Stimulated activated CD4-positive, alpha-beta T cell treated with anti-CD3 and anti-CD28 coated beads, Interleukin-1b, Interleukin-23, amount 100 ng/mL, for 1 hour (primary cell): ENCODE measurements at places on chromosomes 12 and 14.

DNA sequence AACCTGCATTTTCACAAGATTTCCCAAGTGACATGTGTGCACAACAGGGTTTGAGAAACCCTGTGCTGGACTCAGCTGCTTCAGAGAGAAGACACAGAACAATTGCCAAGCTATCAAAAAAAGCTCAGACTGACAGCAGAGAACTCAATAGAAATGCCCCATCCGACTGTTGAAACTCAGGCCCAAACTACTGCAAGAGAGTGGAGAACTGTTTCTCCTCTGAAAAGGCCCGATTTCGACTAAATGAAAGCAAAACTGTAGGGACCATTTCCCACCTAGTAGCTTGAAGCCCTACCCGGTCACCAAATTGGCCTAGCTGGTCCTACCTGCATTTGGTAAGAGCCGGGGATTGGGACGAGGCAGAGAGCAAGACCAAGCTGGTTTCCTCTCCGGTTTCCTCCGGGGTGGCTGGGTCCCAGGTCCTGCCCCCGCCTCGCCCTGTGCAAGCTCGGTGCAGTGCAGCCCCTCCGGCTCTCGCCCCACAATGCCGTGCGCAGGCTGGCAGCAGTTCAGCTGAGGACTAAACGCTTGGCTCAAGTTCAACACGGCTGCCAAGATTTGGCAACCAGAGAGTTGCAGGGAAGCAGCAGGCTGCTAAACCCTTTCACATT lies 1180.6 kb downstream of the VRK1 start:
- DNase-seq: peak; percentile 37

GRCh38 chr12:52713960-52714886 lies 10.9 kb upstream of the KRT77 start:
- no peak for DNase-seq

DNA sequence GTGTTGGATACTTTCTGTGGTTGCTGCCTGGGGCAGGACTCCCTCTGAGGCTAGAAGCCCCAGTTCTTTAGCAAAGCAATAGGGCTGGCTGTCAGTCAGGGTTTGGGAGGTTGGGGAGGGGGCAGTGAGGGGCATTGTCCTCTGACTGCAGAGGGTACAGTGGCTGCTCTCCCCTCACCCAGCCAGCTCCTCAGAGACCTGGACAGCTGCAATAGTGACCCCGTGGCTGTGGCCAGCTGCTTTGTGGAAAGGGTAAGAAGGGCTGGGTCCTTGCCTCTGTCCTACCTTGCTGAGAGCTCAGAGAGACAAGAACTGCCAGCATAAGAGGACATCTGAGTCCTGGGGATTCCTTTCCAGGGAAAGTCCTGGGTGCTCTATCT lies 25.8 kb downstream of the PLEKHG3 start:
- no peak for DNase-seq

GRCh38 chr12:7339675-7340074 lies 35.8 kb downstream of the ACSM4 start:
- no peak for DNase-seq

DNA sequence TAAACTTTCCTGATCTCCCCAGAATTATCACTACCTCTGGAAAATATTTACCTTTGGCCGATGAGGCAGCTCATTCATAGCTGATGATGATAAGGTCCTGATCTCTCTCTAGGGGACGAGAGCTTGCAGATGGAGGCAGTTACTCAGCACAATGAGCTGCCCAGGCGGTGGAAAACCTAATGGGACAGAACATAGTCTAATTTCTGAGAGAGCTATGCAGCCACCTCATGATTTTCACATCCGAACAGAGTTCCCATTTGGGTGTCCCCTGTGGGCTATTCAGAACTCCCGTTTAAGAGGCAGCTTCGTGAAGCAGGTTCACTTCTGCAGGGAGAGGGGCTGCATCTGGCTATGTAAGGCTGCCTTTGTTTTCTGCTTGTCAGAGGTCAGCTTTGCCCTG lies 724.6 kb upstream of the TMEM132C start:
- DNase-seq: no peak

DNA sequence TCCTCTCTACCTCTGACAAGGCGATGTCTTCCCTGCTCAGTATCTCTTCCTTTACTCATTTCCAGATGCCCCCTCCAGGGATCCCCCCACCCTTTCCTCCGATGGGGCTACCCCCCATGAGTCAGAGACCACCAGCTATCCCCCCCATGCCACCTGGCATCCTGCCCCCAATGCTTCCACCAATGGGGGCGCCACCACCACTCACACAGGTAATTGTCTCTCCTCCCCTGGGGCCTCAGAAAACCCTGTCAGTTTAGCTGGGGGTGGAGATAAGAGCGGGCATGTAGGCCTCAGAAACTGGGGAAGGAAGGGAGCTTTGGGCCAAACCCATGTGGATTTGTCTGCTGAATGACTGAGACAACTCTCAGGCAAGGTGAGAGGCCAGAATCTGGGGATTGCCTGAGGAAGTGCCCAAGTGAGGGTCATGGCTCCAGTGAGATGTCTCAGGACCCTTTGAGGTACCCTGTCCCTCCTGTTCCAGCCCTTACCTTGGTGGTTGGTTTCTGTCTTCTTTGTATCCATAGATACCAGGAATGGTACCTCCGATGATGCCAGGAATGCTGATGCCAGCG lies 8.1 kb downstream of the PRPF40B start:
- no peak for DNase-seq

DNA sequence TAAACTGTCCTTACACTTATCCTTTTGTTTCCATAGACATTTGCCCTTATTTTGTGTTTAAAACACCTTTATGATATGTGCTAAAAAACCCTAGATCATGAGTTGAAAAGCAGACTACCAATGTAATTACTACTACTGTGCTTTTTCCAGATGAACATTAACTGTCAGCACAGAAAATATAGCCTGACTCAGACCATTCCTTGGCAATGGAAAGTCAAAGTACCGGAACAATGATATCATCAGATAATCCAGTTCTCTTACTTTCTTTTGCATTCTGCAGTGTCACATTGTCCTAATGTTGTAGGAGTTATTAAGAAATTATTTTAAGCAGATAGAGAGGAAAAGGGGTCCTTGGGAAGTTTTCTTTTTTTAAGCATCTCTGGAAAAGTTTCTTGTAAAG lies 1189.0 kb upstream of the FLRT2 start:
- DNase-seq: no peak
